T-cell (primary cell): ENCODE measurements at places on chromosomes 16 and 17. TPM values are rescaled to one million over a fixed set of nuclear protein-coding genes. Genes with fewer than 3 reads are reported as not detected.

Gene ITGAL
- 322 TPM for total RNA-seq

Gene MRC2
- 4.2 TPM for total RNA-seq

Gene GRAP
- total RNA-seq: 26.5 TPM

Gene KRTAP9-4
- not detected for total RNA-seq

Gene TOM1L1
- total RNA-seq: not detected

Gene SULT1A1
- total RNA-seq: 17.2 TPM

Gene C17orf50
- not detected for total RNA-seq

Gene IL17C
- total RNA-seq: not detected

Gene ZNF771
- 1.3 TPM for total RNA-seq

Gene CLDN7
- 2.8 TPM for total RNA-seq

Gene KRTAP2-1
- not detected for total RNA-seq

Gene ABCC11
- 0.07 TPM for total RNA-seq

Gene GPR139
- total RNA-seq: not detected

GRCh38 chr16:1125471-1125870 lies 27.4 kb upstream of the CACNA1H start:
- DNase-seq: no peak

- no peak for DNase-seq
Measured at GRCh38 chr16:17512636-17513220, 42.0 kb upstream of the XYLT1 start.

- DNase-seq: no peak
Measured at GRCh38 chr17:81394377-81394920, 808 bp upstream of the BAHCC1 start.

DNA sequence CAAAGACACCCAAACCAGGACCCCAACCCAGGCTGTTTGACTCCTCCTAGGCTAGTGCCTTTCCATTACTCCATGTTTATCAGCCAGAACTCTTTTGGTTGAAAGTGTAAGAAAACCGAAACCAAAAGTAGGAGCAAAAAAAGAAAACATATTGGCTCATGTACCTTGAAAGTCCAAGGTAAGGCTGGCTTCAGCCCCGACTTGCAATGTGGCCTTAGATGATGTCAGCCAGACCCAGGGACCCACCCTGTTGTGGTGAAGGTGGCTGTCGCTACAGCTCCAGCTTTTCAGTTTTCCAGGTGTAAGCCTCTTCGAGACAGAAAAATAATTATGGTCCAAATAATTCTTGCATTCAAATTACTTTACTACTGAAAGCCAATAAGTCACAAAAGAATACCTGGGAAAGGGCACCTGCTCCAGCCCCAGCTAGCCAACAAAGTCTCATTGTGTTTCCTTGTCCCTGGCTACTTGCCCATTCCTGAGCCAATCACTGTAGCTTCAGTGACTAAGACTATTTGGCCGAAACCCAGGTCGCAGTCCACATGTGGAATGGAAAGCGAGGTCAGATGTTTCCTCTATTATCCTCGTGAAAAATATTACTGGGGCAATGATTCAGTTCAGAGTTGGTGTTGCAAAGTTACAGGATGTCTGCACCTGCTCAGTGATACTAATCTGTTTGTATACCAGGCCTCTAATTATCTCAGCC lies 20.7 kb downstream of the DNAH9 start:
- DNase-seq: no peak

GRCh38 chr17:17493249-17493985 lies 2.8 kb downstream of the RASD1 start:
- no peak for DNase-seq

- no peak for DNase-seq
Measured at GRCh38 chr17:50464736-50465135, 3.9 kb downstream of the CHAD start.

DNA sequence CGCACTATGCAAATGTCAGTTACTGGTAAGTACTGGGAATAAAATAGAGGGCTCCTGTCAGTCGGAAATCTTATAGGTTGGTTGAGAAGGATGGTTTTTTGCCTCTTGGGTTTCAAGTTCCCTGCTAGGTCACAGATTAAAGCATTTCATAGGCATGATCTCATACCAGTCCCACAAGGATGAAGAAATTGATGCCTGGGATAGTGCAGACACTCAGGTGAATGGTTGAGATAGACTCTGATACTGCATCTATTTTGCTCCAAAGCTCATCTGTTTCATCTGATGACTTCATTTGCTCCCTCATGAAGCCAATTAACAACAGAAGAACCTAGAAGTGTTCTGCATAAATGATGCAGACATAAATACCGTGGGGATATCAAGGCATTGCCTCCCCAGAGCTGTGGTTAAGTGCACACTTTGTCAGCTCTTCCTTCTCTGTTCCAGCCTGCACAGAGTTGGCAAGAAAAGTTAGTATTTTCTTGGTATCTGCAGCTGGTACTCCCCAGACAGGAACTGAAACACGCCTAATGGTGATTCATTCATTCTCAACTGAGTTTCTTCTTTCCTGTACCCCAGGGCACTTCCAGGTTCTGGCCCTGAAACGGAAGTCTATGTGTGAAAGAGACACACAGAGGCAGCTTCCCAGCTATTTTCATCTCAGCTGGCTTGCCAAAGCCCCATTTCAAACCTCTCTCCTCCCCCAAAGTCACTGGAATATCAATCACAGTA lies 418.3 kb upstream of the SALL1 start:
- DNase-seq: no peak

DNA sequence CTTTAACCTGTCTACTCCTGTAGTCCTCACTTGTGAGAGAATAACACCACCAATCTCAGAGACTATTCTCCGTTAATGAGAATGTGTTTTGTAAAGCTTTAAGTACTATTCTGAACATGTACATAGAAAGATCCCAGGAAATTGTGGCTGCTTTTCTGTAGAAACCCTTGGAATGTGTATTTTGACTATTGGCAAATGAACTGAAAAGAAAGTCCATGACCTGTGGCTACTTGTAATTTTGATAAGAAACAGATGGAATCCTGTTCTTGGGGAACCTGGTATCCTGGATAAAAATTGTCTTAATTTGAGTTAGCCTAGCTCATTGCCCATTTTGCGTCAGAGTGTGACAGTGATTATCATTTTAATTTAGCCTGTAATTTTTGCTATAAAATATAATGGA lies 9.1 kb downstream of the CTCF start:
- DNase-seq: no peak

- DNase-seq: no peak
Measured at GRCh38 chr17:10200016-10200415, 1.6 kb upstream of the GAS7 start.

DNA sequence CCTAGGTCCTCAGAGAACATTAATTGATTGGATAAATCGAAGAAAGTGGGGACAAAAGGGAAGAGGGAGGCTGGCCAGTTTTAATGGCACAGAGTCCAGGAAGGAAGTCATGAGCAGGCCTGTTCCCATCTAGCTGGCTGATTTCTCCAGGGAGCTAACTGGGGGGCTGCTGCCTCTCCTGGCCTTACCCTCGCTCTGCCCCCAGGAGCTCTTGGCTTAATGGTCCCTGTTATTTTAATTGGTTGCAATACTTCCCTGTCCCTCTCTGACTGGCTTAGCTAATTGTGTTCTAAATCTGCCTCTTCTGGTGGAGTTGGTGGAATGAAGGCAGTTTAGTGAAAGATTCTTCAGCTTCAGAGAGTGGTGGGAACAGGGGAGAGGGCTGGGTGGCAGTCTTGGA lies 61.4 kb downstream of the MGAT5B start:
- no peak for DNase-seq

DNA sequence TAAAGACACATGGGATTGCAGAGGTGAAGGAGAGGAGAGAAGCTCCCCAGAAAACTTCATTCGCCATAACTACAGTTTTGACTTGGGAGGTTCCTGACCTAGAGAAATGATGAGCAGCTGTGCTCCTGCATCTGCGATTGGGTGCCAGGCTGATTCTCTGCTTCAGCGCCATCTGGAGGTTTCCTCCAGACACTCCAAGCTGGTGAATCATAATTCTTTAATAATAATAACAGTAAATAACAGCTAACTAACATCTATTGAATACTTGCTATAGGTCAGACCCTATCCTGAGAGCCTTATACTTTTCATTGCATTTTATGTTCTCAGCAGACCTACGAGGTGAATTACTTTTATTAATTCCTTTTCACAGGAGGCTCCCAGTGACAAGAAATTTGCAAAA lies 575.8 kb downstream of the TOX3 start:
- DNase-seq: no peak

- DNase-seq: no peak
Measured at GRCh38 chr17:81390873-81391255, 4.4 kb upstream of the BAHCC1 start.

GRCh38 chr17:967122-967521 lies 12.5 kb downstream of the NXN start:
- no peak for DNase-seq

- DNase-seq: no peak
Measured at GRCh38 chr16:84847564-84848355, 28.0 kb downstream of the CRISPLD2 start.

DNA sequence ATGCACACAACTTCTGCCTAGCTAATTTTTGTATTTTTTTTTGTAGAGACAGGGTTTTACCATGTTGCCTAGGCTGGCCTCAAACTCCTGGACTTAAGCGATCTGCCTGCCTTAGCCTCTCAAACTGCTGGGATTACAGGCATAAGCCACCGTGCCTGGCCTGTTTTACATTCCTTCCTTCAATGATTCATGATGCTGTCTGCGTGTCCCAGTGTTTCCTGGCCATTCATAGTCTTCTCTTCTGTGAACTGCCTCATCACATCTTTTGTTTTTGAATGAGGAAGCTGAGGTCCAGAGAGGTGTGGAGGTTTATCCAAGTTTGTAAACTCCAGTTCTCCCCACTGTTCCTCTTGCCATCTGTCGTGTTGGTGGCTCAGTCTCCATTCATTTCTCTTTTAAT lies 64.5 kb upstream of the MED9 start:
- DNase-seq: no peak

- DNase-seq: no peak
Measured at GRCh38 chr17:5705081-5705875, 121.0 kb upstream of the NLRP1 start.

DNA sequence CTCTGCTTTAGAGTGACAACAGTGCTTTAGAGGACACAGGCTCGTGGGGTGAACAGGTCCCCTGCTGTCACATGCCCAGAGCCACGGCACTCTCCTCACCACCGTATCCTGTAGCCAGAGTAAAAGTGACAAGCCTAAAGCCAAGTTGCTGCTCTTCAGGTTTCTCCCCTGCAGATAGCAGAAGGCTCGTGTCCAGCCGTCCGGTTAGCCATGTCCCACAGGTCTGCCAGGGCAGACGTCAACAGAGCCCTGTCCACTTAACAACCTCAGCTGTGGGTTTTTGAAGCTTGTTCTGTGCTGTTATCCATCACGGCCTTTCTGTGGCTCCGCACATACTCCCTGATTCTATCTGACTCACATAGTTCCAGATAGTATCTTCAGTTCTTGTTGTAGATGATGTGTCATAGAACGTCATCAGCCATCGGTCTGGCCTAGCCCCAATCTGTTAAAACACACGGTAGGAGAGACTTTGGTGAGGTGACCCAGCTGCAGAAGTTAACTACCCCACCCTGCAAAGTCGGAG lies 100.7 kb downstream of the SOCS1 start:
- peak; percentile 19 for DNase-seq

- peak; percentile 73 for DNase-seq
Measured at GRCh38 chr17:28763804-28764266, 20.0 kb downstream of the TRAF4 start.

- DNase-seq: no peak
Measured at GRCh38 chr17:78644224-78644623, 67.0 kb upstream of the DNAH17 start.
